ENCODE measurements at places on chromosomes 5 and 9. TPM values are rescaled to one million over a fixed set of nuclear protein-coding genes. Genes with fewer than 3 reads are reported as not detected.

Gene SPAAR
- not detected for total RNA-seq

Gene PLCXD3
- not detected for total RNA-seq

Gene F2R
- total RNA-seq, result 9.4 TPM

Gene CA9
- total RNA-seq, result 0.89 TPM

Gene AK6
- 52.3 TPM for total RNA-seq

Gene SPINK4
- not detected for total RNA-seq

Gene MXD3
- 21.9 TPM for total RNA-seq

- ATAC-seq, result no peak
- H3K4me1 ChIP-seq, result no peaks in the 10 kb centered on the region
- H3K36me3 ChIP-seq, result no peaks in the 10 kb centered on the region
- no peak overlapping the region for H3K27ac ChIP-seq
- peaks cover 6% of the 10 kb centered on the region for H3K27me3 ChIP-seq
- H3K4me3 ChIP-seq, result no peak overlapping the region
Observed at GRCh38 chr5:88405783-88406182, 137.1 kb upstream of the TMEM161B start.

- no peaks in the 10 kb centered on the region for H3K36me3 ChIP-seq
- H3K27ac ChIP-seq, result no peak overlapping the region
- H3K4me3 ChIP-seq, result no peak overlapping the region
- no peaks in the 10 kb centered on the region for H3K4me1 ChIP-seq
- ATAC-seq, result no peak
- H3K27me3 ChIP-seq, result no peaks in the 10 kb centered on the region
Observed at GRCh38 chr5:41214182-41214581, 850 bp upstream of the C6 start.

DNA sequence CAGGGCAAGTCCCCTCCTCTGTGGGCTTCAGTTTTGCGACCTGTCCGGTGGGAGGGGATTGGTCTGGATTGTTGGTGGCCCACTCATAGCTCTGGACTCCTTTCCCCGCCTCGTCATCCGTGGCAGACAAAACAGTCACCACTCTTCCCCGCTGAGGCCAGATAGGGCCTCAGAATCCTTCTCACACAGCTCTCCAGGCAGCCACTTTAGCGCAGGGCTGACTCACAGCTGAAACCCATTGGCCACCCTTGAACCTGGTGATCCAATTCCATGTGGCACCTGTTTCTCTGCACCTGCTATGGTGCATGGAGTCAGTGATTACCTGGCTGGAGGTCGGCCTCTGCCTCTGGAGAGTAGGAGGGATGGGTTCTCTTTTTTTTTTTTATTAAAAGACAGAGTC lies 15.8 kb upstream of the CACFD1 start:
- ATAC-seq, result no peak
- H3K4me3 ChIP-seq, result no peak overlapping the region
- H3K27ac ChIP-seq, result no peak overlapping the region
- no peaks in the 10 kb centered on the region for H3K36me3 ChIP-seq

DNA sequence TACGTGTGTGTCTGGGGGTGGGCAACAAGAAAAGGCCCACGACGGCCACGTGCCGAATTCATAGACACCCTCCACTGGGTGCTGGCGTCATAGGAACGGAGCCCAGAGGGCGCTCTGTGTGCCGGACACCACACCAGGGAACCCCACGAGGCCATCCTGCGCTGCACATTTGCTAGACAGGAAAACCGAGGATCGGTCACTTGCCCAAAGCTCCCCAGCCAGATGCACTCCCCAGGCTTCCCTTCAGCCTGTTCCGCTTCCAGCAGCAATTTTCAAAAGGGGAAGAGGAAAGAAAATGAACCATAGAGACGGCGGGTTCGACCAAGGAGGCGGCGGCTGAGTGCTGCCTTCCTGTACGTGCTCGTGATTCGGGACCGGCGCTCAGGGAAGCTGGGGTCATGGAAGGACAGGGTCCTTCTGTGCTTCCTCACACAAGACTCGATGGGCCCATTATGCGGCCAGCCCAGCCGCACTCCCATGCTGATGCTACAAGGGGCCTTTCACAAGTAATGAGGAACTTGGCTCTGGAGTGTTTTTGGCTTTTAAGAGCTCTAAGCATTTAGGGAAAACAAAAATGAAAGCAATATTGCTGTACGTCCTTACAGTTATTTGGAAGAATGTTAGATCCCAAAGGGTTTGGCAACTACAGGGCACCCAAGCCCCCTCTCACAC lies 124.6 kb upstream of the SARDH start:
- ATAC-seq, result no peak
- no peak overlapping the region for H3K27ac ChIP-seq
- no peak overlapping the region for H3K4me3 ChIP-seq

DNA sequence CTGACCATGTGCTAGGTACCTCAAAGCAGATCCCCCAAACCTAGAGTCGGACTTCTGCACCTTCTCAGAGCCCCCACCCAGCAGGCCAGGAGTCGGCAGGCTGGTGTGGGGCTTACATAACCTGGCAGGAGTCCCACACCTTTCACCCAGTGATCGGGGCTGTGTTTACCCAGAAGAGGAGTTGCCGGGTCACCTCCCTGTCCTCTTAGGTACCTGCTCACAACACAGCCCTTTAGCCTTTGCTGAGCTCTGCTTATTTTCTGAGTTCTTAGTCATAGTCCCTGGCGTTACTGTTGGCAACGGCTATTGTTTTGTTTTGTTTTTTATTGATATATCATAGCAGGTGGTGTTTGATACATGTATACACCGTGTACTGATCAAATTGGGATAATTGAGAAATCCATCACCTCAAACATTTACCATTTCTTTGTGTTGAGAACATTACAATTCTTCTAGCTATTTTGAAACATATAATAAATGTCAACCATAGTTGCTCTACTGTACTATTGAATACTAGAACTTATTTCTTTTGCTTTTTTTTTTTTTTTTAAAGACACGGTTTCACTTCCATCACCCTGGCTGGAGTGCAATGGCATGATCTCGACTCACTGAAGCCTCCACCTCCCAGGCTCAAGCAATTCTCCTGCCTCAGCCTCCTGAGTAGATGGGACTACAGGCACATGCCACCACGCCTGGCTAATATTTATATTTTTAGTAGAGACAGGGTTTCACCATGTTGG lies 10.4 kb upstream of the EEIG1 start:
- no peaks in the 10 kb centered on the region for H3K36me3 ChIP-seq
- H3K4me1 ChIP-seq, result peaks cover 4% of the 10 kb centered on the region
- no peaks in the 10 kb centered on the region for H3K27me3 ChIP-seq
- peak; percentile 70 for ATAC-seq
- H3K27ac ChIP-seq, result peak overlapping the region; percentile 12

GRCh38 chr9:125894566-125894965 lies 147.4 kb downstream of the PBX3 start:
- no peaks in the 10 kb centered on the region for H3K4me1 ChIP-seq
- H3K4me3 ChIP-seq, result no peak overlapping the region
- no peaks in the 10 kb centered on the region for H3K36me3 ChIP-seq
- H3K27ac ChIP-seq, result no peak overlapping the region
- no peak for ATAC-seq

DNA sequence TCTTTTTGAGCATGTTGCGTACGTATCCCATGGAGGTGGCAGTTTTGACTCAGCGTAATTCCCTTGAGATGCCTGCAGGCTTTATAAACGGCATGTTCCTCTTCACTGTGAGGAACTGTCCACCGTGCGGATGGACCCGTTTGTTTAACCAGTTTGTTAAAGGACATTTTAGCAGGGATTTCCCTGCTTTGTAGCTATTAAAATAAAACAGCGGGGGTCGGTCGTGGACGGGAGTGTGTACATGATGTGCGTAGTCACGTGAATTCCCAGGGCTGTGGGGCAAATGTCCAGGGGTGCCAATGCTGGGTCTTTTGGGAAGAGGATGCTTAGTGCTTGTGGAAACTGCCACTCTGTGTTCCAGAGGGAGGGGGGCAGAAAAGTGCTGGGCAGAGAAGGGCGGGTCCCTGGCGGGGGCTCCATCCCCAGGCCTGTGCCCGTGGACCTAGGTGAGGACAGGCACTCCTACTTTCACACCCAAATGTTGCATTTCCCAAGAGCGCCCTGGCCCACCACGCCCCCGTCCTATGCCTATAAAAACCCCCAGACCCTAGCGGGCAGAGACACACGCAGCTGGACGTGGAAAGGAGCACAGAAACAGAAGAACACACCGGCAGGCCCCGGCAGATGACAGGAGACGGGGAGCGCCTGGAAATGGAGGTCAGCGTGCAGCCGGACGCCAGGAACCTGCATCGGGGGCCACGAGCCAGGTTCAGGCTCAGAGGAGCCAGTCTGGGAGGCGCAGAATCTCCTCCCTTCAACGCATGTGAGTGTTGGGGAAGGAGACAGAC lies 4.0 kb upstream of the TERT start:
- no peaks in the 10 kb centered on the region for H3K27me3 ChIP-seq
- H3K36me3 ChIP-seq, result no peaks in the 10 kb centered on the region
- no peak overlapping the region for H3K27ac ChIP-seq
- H3K4me1 ChIP-seq, result no peaks in the 10 kb centered on the region
- no peak for ATAC-seq
- no peak overlapping the region for H3K4me3 ChIP-seq

- no peak overlapping the region for H3K4me3 ChIP-seq
- no peaks in the 10 kb centered on the region for H3K4me1 ChIP-seq
- ATAC-seq, result no peak
- no peak overlapping the region for H3K27ac ChIP-seq
- no peaks in the 10 kb centered on the region for H3K27me3 ChIP-seq
Observed at GRCh38 chr9:13960011-13960765, 353.8 kb downstream of the NFIB start.

- H3K36me3 ChIP-seq, result no peaks in the 10 kb centered on the region
- H3K27me3 ChIP-seq, result no peaks in the 10 kb centered on the region
- no peak overlapping the region for H3K27ac ChIP-seq
- ATAC-seq, result no peak
- H3K4me1 ChIP-seq, result no peaks in the 10 kb centered on the region
- H3K4me3 ChIP-seq, result no peak overlapping the region
Observed at GRCh38 chr9:30039712-30040111, 2344.7 kb upstream of the ACO1 start.

DNA sequence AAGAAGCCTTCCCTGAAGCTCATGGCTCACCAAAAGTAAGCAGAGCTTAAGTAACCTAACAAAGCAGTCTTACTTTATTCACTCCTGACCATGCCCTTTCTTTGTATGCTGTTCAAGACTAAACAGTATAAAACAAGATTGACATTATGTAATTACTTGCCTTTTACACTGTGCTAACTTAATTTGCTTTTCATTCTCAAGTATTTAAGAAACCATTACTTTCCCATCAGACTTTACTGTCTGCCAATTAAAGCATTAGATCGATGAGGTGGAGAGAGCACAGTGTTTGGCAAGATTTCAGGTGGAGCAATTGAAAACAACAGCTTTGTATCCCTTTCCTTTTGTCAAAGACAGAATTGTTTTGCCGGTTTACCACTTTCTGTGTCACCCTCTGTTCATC lies 98.2 kb downstream of the RORB start:
- no peaks in the 10 kb centered on the region for H3K4me1 ChIP-seq
- no peaks in the 10 kb centered on the region for H3K27me3 ChIP-seq
- no peak overlapping the region for H3K27ac ChIP-seq
- H3K4me3 ChIP-seq, result no peak overlapping the region

- H3K27me3 ChIP-seq, result no peaks in the 10 kb centered on the region
- H3K36me3 ChIP-seq, result no peaks in the 10 kb centered on the region
- no peak overlapping the region for H3K4me3 ChIP-seq
- H3K27ac ChIP-seq, result no peak overlapping the region
- H3K4me1 ChIP-seq, result no peaks in the 10 kb centered on the region
Observed at GRCh38 chr5:145506185-145506850, 328.8 kb downstream of the PRELID2 start.

- no peak overlapping the region for H3K4me3 ChIP-seq
- no peak overlapping the region for H3K27ac ChIP-seq
- H3K36me3 ChIP-seq, result no peaks in the 10 kb centered on the region
- peak; percentile 50 for ATAC-seq
- H3K4me1 ChIP-seq, result no peaks in the 10 kb centered on the region
Observed at GRCh38 chr5:103232393-103232999, 26.1 kb upstream of the MACIR start.

GRCh38 chr5:142805339-142805738 lies 35.2 kb downstream of the ARHGAP26 start:
- no peak for ATAC-seq
- no peak overlapping the region for H3K27ac ChIP-seq
- no peaks in the 10 kb centered on the region for H3K27me3 ChIP-seq

- no peak for ATAC-seq
- peaks cover 8% of the 10 kb centered on the region for H3K4me1 ChIP-seq
- no peaks in the 10 kb centered on the region for H3K27me3 ChIP-seq
- peaks cover 10% of the 10 kb centered on the region for H3K36me3 ChIP-seq
Observed at GRCh38 chr9:88396836-88397577, 8.8 kb downstream of the SPIN1 start.

GRCh38 chr5:127957183-127957582 lies 126.4 kb upstream of the SLC12A2 start:
- peaks cover 9% of the 10 kb centered on the region for H3K4me1 ChIP-seq
- no peaks in the 10 kb centered on the region for H3K27me3 ChIP-seq
- H3K27ac ChIP-seq, result no peak overlapping the region
- peaks cover 14% of the 10 kb centered on the region for H3K36me3 ChIP-seq
- no peak overlapping the region for H3K4me3 ChIP-seq
- ATAC-seq, result no peak

DNA sequence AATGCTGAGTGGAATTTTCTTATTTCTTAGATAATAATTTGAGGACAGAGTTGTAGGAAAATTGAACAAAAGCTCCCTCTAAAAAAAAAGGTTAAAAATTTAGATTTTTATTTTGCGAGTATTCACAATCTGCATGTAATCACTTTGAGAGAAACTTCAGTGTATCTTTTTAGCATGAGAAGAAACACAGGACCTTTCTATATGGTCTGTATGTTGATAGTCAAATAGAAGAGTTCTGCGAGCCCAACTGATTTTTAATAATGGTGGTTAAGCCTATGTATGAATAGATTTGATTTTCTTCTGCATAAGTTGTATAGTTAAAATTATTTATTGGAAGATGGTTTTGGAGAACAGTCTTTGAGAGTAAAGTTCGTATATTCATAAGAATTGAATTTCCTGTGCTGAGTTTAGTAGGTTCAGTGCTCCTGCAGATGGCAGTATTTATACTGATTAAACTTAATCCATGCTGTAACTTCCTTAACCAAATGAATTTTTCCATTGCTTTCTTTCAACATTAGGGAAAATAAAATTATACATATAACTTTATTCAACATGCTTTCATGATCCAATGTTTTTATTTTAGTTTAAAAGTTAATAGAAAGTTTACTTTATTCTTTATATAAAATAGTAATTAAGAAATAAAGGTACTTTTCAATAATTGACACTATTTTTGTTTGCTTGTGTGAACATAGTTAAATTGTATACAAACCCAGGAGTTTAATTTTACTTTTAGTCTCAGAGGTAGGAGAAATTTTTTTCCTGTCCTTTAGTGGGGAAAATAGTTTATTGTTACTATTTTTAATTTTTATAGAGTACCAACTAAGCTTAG lies 19.6 kb downstream of the TCERG1 start:
- H3K27ac ChIP-seq, result peak overlapping the region; percentile 49
- no peak for ATAC-seq
- H3K4me3 ChIP-seq, result no peak overlapping the region
- H3K27me3 ChIP-seq, result no peaks in the 10 kb centered on the region
- H3K36me3 ChIP-seq, result peaks cover 95% of the 10 kb centered on the region

DNA sequence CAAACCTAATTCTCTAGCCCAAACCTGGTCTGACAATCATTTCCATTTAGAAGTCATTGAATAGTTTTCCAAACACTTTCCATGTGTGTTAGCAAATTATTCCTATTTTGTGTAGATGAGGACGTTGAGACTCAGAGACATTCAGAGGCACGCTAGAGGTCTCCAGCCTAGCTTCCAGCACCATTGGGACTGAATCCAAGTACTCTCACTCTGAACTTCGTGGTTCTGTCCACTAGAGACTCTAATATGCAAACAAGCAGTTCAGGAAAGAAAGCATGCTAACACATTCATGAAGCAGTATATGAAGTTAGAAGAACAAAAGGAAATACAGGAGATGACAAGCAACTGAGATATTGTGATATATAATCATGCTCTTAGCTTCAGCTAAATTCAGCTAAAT lies 354.8 kb downstream of the NTRK2 start:
- H3K4me1 ChIP-seq, result no peaks in the 10 kb centered on the region
- ATAC-seq, result no peak
- H3K36me3 ChIP-seq, result no peaks in the 10 kb centered on the region
- H3K4me3 ChIP-seq, result no peak overlapping the region
- H3K27ac ChIP-seq, result no peak overlapping the region

Data from activated T-helper 17 cell treated with anti-CD3 and anti-CD28 coated beads, Interleukin-2, amount 50 U/mL, for 72 hours (primary cell).